ENCODE measurements at places on chromosomes 1 and 21. TPM values are rescaled to one million over a fixed set of nuclear protein-coding genes. Genes with fewer than 3 reads are reported as not detected.

OR2M3 gene
- total RNA-seq: not detected

DNA sequence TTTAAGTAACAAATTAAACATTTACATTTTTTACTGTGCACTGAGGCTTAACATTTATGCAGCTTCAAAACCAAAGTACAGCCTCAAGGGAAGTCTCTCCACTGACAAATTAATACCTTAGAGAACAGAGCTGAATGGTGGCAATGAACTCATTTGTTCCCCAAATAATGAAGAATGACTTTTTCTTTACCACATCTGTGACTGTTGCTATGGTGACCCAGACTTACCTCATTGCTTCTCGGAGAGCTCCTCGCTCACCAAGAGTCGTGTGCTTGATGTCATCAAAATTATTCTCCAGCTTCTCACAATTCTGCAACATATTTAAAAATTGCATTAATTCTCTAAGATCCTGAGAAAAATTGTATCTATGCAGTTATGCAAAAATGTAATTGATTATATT is 92.9 kb downstream of the DPYD start:
- no peak overlapping the region for H3K27ac ChIP-seq
- no peak overlapping the region for H3K4me3 ChIP-seq
- H3K27me3 ChIP-seq: no peaks in the 10 kb centered on the region
- DNase-seq: no peak

NPL gene
- total RNA-seq: 3.8 TPM

CFHR5 gene
- not detected for total RNA-seq

DNA sequence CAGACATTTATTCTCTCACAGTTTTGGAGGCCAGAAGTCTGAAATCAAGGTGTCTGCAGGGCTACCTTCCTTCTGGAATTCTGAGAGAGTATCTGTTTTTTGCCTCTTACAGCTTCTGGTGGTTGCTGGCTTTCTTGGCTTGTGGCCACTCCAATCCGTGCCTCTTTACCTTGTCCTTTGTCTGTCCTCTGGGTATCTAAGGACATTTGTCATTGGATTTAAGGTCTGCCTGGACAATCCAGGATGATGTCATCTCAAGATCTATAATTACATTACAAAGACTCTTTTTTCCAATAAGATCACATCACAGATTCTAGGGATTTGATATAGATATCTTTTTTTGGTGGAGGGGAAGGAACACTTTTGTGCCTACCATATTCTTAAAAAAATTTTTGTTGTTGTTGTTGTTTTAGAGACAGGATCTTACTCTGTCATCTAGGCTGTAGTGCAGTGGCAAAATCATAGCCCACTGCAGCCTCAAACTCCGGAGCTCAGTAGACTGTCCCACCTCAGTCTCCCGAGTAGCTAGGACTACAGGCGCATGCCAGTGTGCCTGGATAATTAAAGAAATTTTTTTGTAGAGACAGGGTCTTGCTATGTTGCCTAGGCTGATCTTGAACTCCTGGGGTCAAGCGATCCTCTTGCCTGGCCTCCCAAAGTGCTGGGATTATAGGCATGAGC is 61.9 kb downstream of the XPR1 start:
- H3K4me1 ChIP-seq: peaks cover 10% of the 10 kb centered on the region
- no peak overlapping the region for H3K4me3 ChIP-seq
- peaks cover 42% of the 10 kb centered on the region for H3K36me3 ChIP-seq
- no peak overlapping the region for H3K27ac ChIP-seq

Data from activated CD4-positive, alpha-beta memory T cell treated with anti-CD3 and anti-CD28 coated beads for 36 hours (primary cell).